ENCODE measurements at places on chromosomes 7 and 10. TPM values are rescaled to one million over a fixed set of nuclear protein-coding genes. Genes with fewer than 3 reads are reported as not detected.
A peak's percentile ranks its signal among the peaks of the same experiment; 100 is the strongest.

Gene CFAP46
- total RNA-seq = 0.35 TPM

Gene SPDYE2B
- total RNA-seq = not detected

Gene MMD2
- total RNA-seq = not detected

Gene RASA4B
- total RNA-seq = 4.3 TPM

Gene ATG9B
- total RNA-seq = not detected

Gene CNNM1
- 0.07 TPM for total RNA-seq

GRCh38 chr7:37382546-37383088 is 66.0 kb downstream of the ELMO1 start:
- no peaks in the 10 kb centered on the region for H3K36me3 ChIP-seq
- DNase-seq = no peak
- H3K4me1 ChIP-seq = peaks cover 15% of the 10 kb centered on the region
- no peak overlapping the region for H3K4me3 ChIP-seq
- H3K27me3 ChIP-seq = no peaks in the 10 kb centered on the region

GRCh38 chr10:121240011-121240410 is 358.2 kb downstream of the FGFR2 start:
- no peak for DNase-seq
- no peak overlapping the region for H3K27ac ChIP-seq
- H3K4me1 ChIP-seq = no peaks in the 10 kb centered on the region
- no peaks in the 10 kb centered on the region for H3K36me3 ChIP-seq

DNA sequence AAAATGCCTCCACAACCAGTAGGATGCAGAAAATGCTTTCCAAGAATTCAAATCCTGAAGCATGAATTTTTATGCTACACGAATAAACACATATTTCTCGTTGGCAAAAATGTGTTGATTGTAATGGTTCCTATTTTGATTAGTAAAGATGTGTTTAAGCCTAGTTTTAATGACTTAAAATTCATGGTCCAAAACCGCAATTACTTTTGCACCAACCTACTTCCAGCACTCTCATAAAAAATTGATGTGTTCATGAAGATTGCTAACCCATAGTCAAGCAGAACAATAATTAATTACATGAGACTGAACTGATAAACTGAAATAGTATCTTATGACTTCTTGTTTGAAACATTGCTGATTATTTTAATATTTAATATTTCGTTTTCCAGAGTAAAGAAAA is 828.8 kb downstream of the CCSER2 start:
- no peaks in the 10 kb centered on the region for H3K27me3 ChIP-seq
- no peaks in the 10 kb centered on the region for H3K36me3 ChIP-seq
- no peaks in the 10 kb centered on the region for H3K4me1 ChIP-seq
- H3K4me3 ChIP-seq = no peak overlapping the region
- no peak overlapping the region for H3K27ac ChIP-seq

DNA sequence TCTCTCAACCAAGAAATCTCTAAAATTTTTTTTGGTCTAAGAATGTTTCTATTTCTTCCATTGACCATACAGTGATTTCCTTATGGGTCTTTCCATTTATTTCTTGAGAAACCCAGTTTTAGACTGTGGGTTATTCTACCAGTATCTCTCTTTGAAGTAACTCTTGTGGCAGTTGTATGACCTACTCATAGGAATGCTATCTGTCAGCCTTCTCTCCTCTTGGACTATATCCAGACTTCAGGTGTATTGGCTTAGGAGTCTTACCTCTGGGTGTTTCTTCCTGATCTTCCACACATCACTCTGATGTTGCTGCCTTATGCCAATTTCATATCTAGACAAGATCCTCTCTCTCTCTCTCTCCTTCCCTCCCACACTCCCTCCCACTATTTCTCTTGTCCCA is 178.1 kb downstream of the BMPER start:
- no peak overlapping the region for H3K27ac ChIP-seq
- no peak for DNase-seq
- H3K4me3 ChIP-seq = no peak overlapping the region
- no peaks in the 10 kb centered on the region for H3K36me3 ChIP-seq
- H3K27me3 ChIP-seq = no peaks in the 10 kb centered on the region

DNA sequence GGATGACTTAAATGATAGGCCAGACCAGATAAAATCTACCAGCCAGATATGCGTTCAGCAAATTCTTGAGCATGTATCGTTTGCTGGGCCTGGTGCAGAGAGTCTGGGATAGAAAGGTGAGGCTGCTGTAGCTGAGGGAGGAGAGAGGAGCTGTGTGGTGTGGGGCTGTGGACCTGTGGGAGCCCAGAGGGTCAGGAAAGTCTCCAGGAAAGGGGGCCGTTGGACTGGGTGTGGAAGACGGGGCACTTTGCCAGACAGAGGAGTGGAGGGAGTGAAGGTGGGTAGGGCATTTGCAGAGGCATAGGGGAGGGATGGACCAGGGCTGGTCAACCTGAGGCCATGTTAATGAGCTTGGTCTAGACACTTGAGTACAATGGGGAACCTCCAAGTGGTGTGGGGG is 124.7 kb upstream of the UNC5B start:
- H3K4me1 ChIP-seq = no peaks in the 10 kb centered on the region
- no peaks in the 10 kb centered on the region for H3K36me3 ChIP-seq
- no peak overlapping the region for H3K4me3 ChIP-seq
- no peak overlapping the region for H3K27ac ChIP-seq

- H3K27ac ChIP-seq = no peak overlapping the region
- no peaks in the 10 kb centered on the region for H3K36me3 ChIP-seq
- H3K4me1 ChIP-seq = no peaks in the 10 kb centered on the region
- H3K27me3 ChIP-seq = no peaks in the 10 kb centered on the region
Observed at GRCh38 chr7:38928506-38928905, 19.5 kb upstream of the VPS41 start.

GRCh38 chr10:69375307-69376151 is 41.2 kb downstream of the TACR2 start:
- H3K27ac ChIP-seq = peak overlapping the region; percentile 64
- peaks cover 70% of the 10 kb centered on the region for H3K36me3 ChIP-seq
- no peak for DNase-seq
- peaks cover 42% of the 10 kb centered on the region for H3K4me1 ChIP-seq
- H3K27me3 ChIP-seq = no peaks in the 10 kb centered on the region

DNA sequence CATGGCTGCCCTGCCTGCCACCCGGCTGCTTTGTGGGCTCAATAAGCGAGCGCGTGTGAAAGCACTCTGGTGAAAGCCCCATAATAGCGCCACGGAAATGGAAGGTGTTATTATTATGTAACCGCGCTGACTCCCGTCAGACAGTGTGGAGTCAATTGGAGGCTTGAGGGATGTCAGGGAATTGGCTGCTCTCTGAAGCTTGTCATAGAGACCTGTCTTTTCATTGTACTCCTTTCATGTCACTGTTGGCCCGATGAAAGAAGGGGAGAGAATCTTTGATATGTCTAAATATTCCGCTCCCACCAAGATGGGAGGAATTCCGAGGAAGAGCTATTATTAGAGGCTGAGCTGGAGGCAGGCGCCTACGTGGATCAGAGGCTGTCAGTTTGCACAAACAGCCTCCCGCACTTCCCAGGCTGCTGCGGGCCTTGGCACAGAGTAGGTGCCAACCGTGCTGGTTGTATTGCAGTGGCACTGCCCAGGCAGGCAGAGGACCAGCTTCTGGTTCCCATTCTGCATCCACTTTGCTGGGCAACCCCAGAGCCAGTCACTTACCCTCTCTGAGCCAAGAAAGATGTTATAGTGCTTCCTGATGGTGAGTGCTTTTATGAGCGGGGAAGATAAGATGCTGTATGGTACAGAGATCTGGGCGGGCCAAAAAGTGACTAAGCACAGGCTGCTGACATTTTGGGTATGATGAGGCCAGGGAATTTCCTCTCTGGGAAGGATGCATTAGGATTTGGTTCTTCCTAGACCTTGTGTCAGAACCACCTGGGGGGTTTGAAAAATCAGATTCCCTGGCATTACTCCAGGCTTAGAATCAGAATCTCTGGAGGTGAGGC is 151.4 kb downstream of the RPS24 start:
- no peak overlapping the region for H3K4me3 ChIP-seq
- no peaks in the 10 kb centered on the region for H3K36me3 ChIP-seq
- no peaks in the 10 kb centered on the region for H3K27me3 ChIP-seq
- H3K27ac ChIP-seq = no peak overlapping the region

- DNase-seq = no peak
- no peaks in the 10 kb centered on the region for H3K4me1 ChIP-seq
- H3K27ac ChIP-seq = no peak overlapping the region
- no peaks in the 10 kb centered on the region for H3K36me3 ChIP-seq
- no peaks in the 10 kb centered on the region for H3K27me3 ChIP-seq
Observed at GRCh38 chr10:125694883-125695282, 11.9 kb upstream of the TEX36 start.

Data from right atrium auricular region (tissue), 2 donors.